ENCODE measurements at places on chromosomes 4 and X.
A peak's percentile ranks its signal among the peaks of the same experiment; 100 is the strongest.

DNA sequence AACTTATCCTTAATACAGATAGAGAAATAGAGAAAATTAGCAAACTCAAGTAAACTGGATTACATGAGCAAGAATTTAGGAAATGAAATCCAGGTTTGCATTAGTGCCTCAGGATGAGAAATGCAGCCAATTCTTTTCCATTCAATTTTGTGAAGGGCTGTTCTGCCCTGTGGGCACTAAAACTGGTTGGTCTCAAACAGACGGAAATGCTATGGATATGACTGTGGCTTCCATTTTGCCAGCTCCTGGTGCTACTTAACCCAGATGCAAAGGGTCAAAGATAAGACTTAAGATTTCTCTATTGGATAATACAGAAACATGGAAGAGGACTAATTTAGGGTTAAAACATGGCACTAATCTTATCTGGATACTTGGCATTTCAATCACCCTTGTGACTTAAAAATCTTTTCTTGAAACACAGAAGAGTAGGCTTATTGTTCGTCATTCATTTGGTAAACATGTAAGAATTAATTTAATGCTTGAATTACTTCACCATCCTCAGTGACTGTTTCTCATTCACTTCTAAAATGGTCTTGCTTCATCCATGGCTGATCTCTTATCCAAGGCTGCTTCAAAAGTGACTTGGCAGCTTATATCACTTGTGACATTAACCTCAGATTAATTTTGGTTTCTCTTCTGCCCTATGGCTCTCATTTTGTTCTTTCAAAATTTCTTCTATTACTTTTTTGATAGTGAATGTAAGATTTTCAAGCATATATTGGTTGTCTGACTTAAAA, 1008.7 kb downstream of the GLUD2 start:
- DNase-seq: no peak

- DNase-seq: peak; percentile 4
Observed at GRCh38 chr4:16508968-16509367, 282.7 kb upstream of the TAPT1 start.

DNA sequence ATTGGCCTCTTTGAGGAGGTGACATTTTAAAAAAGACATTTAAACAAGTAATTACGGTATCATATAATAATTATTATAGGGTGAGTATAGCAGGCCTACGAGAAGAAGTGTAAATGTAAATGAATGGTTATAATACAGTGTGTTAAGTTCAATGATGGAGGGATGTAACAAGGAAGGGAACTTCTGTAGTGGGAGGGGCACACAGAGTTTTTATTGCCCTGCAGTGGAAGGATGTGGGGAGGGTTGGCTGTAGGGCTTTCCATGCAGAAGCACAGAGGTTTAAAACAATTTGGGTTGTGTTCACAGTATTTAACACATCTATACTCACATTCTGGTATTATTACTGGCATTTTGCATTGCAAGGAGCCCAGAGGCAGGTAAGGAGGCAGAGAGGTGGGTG, 41.1 kb downstream of the AFF1 start:
- no peak for DNase-seq

- no peak for DNase-seq
Observed at GRCh38 chrX:150730719-150731118, 37.5 kb downstream of the MTMR1 start.

DNA sequence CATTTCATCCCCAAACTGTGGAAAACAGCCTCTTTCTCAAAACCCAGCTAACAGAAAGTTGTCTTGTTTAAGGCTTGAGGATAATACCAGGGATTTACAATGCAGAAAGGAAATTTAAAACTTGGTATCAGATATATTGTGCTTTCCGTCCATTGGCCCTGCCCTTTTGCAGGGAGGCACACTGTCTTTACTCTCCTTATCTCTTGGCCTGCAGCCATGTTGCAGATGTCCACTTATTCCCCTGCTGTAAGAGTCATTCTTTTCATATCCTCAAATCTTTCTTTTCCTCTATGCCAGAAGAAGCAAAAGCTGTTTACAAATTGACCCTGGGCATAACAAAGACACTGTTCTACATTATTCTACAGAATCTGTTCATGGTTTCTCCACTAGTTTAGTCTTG, 75.6 kb upstream of the DYNLT3 start:
- no peak for DNase-seq

GRCh38 chrX:2665387-2666304, 25.4 kb upstream of the CD99 start:
- DNase-seq: no peak

DNA sequence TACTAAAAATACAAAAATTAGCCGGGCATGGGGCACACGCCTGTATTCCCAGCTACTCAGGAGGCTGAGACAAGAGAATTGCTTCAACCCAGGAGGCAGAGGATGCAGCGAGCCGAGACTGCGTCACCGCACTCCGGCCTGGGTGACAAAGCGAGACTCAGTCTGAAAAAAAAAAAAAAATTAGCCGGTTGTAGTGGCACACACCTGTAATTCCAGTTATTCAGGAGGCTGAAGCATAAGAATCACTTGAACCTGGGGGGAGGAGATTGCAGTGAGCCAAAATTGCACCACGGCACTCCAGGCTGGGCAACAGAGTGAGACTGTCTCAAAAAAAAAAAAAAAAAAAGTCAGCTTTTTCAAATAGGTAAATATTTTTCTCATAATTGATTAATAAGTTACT, 71.9 kb downstream of the WDFY3 start:
- no peak for DNase-seq

DNA sequence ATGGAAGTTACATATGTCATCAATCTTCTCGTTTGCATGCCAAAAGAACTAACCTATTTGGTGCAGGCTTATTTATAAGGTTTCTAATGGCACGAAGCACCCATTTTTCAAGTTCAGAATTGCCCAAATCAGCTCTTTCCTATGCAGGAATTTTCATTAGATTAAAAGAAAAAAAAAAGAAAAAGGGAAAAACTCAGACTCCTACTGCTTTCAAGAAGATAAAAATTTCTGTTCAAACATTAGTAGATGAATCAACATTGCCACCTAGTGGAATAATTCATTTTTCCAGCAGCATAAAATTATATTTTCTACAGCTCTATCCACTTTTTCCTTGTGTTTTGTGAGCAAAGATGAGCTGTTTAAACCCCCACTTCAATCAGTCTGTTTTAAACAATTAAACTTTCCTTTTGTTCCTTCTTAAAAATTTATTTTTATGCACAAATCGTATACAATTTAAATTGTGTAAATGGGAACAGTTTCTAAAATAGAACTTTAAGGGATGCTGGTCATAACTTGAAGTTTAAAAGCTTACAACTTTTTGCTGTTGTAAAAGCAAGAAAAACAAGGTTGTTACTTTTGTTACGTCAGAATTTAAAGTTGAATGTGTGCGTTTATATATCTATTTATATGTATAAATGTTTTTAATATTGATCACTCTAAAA, 309.9 kb downstream of the ARAP2 start:
- DNase-seq: peak; percentile 32

DNA sequence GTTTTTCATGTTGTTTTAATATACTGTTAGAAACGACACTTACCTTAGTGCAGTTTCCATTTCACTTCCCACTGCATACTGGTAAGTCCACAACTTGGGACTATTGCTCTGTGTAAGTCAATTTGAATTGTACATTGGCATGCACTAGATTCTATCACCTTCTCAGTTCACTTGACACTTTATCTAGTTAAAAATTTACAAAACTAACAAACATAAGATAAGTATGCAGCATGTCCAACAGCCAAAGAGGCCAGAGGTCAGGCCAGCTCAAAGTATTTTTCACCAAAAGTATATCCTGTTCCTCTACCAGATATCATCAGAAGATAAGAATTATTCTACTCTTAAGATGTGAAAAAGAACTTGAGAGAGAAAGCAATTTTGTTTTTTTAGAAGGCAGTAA, 75.9 kb downstream of the QRFPR start:
- DNase-seq: no peak

GRCh38 chrX:65598559-65599147, 64.1 kb upstream of the LAS1L start:
- no peak for DNase-seq

GRCh38 chr4:185017964-185018772, at the start of gene HELT:
Gene HELT, plus strand, starts transcription at chr4:185018490. Its CDS starts 439 bp downstream, at chr4:185018929.
- DNase-seq: no peak

DNA sequence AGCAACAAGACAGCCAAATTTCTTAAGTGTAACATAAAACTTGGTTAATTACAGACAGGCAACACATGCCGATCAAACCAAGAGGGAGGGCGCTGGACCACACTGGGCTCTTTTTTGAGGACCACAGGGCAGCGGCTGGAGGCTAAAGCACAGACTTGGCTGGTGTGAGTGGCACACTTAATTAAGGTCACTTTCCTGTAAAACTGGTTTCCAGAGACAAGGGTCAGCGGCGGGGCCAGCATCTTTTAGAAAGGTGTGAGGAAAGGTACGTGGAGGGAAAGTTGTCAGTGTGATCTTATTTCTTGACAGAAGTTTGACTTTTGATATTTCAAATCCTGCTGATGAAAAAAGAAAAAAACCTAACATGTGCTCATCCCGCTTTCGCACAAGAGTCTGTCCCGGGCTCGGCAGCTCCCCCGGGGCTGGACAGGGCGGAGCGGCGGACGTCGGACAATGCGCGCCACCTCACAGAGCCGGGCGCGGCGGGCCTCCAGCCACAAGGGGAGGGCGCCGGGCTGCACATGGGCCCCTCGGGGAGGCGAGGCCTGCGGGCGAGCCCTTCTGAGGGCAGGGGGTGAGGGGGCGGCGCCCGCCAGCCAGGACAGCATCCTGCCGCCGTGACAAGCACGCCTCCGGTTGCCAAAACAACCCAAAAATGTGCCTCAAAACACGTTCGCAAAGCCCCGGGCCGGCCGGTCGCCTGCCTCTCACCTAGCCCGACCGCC, 660 bp upstream of the HSPA4L start:
- DNase-seq: no peak

DNA sequence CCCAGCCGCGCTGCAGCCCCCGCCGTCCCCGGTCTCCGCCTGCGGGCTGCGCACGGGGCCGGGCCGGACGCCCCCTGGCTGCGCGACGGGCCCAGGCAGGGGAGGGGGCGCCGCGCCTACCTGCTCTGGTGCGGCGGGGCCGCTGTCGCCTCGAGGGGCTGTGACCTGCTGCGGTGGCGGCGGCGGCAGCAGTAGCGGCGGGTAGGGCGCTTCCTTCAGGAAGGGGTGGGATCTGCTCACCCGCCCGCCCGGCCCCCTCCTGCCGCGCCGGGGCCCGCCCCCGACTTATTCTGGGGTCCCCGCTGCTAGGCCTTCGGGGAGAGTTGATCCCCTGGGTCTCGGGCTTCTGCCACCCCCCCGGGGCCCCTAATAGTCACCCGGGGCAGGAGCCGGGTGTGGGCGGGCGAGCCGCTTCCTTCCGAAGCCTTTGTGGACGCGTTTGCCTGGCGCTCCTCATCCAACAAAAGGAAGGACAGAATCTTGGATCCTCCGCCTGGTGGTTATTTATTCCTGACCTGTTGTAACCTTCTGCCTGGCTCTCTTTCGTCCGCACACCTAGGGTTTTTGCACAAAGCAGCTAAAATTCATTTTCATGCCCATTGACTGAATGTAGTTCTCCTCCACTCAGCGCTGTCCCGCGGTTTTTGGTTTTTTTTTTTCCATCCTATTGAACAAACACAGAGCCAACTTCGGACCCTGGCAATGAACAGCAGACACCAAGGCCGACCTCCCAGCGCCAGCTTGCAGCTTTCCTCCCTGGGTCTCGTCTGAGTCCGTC, at the start of gene TMEM150C:
TMEM150C (minus strand) TSS at position 203 of the 778 bp plus-strand sequence. CDS start 57,331 bp downstream, outside the sequence.
- DNase-seq: no peak

GRCh38 chr4:6524436-6524835, 50.6 kb upstream of the MAN2B2 start:
- peak; percentile 13 for DNase-seq

DNA sequence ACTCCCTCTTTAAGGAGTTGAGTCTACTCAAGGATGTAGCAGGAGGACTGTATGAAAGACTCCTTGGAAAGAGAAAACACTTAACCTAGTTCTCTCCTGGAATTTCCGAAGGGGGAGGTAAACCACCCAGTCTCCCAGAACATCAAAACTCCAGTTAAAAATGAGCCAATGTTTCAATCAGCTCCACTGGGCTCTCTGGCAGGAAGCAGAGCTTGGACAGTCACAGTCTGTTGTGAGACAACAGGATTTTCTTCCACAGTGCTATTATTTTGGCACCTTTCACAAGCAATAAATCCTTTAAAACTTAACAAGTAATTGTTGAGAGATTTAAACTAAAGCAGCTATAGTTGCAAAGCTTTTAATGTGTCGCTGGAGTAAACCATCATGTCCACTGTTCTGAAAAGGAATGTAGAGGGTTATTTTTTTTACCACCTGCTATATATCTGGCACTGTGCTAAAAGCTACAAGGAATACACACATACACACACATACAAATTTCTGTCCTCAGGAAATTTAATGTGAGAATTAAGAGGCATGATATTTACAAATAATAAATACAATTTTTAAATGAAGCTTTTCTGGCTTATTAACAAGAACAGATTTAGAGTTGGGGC, 229.2 kb upstream of the INTU start:
- DNase-seq: no peak

DNA sequence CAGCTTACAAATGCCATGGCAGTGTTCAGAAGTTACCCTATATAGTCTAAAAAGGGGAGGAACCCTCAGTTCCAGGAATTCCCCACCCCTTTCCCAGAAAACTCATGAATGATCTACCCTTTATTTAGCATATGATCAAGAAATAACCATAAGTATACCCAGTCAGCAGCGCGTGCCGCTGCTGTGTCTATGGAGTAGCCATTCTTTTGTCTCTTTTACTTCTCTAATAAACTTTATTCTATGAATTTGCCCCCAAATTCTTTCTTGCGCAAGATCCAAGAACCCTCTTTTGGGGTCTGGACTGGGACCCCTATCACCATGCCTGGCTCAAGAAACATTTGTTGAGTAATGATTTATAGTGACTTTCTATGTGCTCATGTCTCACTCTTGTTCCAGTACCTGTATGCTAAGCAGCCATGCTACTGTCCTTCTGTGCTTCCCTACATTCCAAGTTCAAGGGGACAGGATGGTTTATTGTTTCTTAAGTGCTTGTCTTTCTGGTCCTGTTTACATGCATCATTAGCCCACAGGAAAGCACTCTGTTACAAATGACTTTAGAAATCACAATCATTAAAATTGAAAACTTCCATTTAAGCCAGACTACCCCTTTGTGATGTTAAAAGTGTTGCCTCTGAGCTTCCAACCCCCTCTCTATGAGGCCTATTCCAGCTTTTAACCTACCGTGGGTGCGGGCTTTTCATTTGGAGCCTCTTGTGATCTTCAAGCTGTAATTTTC, 63.4 kb upstream of the S100G start:
- DNase-seq: no peak

DNA sequence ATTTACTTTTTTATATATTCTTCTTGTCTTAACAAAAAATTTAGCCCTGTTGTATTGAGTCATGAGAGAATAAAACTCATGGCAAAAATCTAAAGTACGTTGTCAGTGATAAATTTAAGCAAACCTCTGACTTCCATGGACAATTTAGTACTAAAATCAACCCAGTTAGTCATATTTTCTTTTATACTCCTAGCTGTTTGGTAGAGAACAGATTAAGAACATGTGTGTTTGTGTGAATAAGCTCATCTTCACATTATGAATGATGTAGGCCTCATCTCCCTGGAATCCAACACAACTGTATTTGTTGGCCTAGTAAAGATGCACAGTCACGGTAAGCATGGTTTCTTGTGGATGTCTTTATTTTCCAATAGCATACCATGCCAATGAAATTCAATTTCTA, 40.8 kb upstream of the FAM47B start:
- no peak for DNase-seq

Data from OCI-LY7 (cell line).